ENCODE measurements at places on chromosomes 7 and 10.
A peak's percentile ranks its signal among the peaks of the same experiment; 100 is the strongest.

DNA sequence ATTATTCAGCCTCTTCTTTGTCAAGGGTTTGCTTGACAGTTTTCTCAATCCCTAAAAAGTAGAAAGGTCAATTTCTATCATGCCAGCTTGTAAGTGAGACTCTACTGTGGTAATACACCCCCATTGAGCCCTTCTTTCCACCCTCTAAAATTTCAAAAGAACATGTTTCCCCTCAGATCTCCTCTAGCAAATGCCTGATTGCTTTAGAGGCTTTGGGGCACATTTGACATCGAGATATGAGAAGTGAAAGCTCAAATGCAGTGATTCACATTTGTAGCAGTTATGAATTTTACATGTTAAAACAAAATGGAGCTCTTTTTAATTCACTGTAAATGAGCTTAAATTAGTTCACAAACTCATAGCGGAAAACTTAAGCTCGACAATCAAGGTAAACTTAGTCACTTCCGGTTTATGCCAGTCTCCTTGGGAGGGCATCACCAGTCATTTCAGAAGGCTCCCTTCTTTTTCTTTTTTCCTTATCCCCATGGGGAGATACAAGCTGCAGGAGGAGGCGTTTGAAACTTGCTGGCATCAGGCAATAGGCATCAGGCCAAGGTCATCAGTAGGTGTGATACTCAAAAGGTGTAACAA is 55.3 kb upstream of the ADO start:
- DNase-seq: no peak

DNA sequence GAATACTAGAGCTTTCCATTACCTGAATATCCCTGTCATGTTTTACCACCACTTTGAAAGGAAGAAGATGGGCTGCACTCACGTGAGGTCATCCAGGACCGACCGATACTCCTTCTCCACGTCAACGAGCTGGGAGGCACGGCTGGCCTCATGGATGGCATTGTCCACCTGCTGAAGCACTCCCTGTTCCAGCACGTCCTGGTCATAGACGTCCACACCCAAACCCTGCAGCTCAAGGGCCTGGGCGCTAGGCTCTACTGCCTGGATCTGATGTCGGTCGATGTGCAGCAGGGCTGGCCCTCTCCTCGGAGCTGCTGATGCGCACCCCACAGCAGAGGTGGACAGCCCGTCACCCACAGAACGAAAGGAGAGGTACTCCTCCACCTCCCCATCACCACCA is 6.5 kb downstream of the ERCC6 start:
- DNase-seq: no peak

DNA sequence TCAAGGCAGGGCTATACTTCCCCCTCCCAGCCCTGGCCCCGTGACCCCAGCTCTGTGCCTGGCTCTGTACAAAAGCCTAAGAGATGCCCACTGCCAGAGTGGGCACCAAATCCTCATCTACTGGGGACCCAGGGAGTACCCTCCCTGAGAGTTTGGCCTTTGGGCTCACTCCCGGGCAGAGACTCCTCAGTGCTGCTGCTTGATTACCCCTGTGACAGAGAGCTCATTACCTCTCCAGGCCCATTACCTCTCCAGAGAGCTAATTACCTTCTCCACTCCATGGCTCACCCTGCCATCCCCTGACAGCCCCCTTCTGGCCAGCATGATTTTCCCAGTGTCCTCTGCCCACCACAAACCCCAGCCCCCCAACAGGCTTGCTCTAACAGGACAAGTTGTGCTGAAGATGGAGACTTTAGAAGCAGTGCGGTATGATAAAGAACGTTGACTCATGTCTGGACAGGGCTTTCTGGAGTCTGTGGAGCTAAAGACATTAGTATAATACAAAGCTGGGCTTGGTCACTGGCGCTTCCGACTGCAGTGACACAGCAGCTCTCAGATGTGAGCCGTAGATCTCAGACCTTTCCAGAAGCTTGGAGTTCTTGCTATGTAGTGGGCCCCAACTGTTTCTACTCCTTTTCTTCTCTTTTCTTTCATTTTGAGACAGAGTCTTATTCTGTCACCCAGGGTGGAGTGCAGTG is 111.3 kb upstream of the KCTD7 start:
- DNase-seq: no peak

DNA sequence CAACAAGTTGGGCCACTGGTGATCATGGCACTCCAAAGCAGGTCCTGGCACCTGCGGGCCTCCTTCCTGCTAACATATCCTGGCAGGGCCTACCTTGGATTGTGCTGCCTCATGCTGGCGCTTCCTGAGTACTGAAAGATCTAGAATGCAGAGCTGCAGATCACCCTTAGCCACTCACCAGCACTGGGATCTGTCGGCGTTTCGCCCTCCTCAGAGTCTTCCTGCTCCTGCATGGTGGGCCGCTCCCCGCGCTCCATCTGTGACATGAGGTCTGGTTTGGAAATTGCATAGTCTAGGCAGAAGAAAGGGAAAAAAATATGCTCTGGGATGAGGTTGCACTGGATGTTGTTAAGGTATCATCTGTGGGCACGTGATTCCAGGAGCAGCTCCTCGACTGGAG is 10.0 kb downstream of the ZNF777 start:
- DNase-seq: no peak

GRCh38 chr7:124168616-124169015 is 135.7 kb upstream of the TMEM229A start:
- no peak for DNase-seq

GRCh38 chr7:102099474-102099873 is 187.2 kb upstream of the SH2B2 start:
- no peak for DNase-seq

DNA sequence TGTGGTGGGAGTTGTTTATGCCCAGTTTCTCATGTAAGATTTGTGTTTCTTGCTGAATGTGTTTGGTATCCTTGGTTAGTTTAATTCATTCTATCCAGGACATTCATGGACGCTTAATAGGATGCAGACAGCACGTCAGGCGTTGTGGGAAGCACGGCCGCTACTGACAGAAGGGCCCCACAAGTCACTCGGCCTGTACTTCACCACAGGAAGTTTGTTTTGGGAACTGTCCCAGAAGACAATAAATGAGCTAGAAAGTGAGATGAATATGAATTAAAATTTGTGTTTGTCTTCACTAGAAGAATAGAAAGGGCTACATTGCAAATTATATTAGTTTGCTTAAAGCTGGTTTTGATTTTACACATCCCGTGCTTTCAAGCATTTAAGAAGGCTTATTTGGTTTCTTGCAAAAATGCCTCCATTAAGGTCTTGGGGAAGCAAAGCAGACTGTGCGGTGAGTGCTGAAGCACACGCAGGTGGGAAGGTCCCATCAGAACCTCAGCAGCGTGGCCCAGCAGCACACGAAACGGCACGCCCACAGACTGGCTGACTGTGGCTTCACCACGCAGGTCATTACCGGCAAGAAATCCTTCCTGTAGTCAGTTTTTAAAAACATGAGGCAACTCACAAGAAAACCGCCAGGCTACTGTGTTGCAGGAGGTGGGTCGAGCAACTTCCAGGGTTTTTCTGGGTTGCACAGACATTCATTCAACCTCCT is 74.1 kb downstream of the VIPR2 start:
- no peak for DNase-seq

DNA sequence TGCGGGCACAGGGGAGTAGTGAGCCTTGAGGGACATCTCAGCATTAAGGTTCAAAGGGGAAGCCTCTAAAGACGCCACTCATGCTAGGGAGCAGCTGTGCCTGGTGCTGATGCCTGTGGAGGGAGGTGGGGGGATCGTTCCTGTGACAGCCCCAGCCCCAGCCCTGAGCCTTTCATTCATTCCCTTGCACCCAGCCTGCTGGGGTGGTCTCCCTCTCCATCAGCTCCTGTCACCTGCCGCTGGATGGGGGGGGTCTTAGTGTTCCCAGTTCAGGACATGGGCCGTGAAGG is 11.6 kb downstream of the ZNF316 start:
- no peak for DNase-seq

GRCh38 chr7:80890426-80891258 is 28.2 kb downstream of the SEMA3C start:
- no peak for DNase-seq

DNA sequence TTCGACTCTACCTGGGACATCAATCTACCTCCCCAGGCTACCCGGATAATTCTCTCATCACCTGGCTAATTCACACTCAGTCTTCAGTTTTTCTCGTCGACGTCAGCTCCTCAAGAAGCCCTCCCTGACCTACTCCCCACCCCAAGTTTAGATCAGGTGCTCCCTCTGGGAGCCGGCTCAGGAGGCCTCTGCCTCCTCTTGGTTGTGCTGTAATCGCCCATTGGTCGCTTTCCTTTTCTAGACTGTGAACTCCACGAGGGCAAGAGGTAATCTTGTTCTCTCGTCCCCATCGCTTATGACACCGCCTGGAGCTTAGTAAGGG is 461 bp upstream of the WIPF3 start:
- DNase-seq: no peak

DNA sequence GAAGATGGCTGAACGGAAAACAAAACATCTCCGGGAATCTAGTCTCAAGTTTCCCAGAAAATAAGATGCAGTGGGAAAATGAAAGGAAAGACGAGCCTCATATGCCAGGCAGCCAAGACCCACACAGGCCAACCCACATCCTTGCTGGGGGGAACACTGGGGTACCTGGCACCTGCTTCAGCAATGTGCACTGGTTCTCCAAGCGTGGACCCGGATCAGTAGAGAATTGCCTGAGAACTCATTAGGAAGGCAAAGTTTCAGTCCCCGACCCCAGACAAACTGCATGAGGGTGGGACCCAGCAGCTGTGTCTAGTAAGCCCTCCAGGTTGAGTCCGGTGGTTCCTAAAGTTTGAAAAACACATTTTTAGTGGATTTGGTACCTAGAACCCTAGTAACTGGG is 18.4 kb downstream of the FAM53B start:
- no peak for DNase-seq

- DNase-seq: no peak
These were observed 92.0 kb upstream of the RET start for GRCh38 chr10:42984761-42985325.

DNA sequence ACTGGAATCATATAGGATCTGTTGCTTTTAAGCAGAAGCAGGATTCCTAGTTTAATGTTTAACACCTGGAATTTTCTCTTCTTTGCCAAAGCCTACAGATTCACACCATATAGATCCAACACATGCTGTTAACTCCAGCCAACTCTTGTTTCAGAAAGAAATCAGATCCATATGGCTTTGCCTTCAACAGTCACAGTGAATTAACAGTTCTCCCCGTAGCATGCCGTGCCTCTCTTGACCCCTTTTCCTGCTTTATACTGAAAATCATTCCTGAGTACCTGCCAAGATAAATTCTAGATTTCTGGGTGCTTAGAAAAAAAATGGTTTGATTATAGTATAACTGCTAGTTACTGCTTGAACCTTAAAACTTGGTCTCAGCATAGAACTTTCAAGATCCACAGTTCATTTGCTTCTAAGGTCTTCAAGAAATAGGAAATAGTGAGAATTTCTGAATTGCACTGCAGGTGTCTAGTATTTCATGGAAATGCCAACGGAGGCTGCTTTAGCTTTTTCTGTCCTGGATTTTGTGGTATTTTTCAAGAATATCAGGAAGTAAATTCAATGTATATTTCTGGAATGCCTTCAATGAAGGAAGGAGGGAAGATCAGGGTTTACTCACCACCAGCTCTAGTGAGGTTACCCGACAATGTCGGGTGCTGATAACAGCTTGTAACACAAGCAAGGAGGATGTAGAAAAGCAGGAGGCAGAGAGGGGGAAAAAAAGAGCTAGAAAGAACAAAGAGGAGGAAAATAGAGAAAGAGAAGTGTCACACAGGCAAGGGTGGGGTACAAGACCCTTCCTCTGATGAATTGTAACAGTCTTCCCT is 6.6 kb downstream of the AASS start:
- peak; percentile 27 for DNase-seq

DNA sequence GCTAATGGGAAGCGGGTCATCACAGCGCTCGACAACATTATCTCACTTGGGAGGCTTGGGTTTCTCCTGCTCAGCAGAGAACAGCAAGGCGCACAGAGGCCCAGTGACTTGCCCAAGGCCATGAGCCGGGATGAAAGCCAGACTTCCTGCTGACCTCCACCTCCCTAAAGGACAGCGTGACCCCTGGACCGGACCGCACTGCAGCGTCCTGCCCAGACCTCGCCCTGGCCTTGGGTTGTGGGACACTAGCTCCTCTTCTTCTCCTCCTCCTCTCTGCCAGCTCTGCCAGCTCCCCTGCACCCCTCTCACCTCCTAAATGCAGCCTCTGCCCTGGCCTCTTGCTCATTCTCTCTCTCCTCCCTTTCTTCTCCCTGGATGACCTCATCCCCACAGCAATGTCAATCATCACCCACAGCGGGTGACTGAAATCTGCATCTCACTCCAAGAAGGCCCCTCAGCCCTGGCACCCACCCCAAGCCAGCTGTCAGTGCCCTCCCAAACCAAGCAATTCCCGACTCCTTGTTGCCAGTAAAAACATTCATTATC is 19.4 kb downstream of the SPOCK2 start:
- DNase-seq: no peak

DNA sequence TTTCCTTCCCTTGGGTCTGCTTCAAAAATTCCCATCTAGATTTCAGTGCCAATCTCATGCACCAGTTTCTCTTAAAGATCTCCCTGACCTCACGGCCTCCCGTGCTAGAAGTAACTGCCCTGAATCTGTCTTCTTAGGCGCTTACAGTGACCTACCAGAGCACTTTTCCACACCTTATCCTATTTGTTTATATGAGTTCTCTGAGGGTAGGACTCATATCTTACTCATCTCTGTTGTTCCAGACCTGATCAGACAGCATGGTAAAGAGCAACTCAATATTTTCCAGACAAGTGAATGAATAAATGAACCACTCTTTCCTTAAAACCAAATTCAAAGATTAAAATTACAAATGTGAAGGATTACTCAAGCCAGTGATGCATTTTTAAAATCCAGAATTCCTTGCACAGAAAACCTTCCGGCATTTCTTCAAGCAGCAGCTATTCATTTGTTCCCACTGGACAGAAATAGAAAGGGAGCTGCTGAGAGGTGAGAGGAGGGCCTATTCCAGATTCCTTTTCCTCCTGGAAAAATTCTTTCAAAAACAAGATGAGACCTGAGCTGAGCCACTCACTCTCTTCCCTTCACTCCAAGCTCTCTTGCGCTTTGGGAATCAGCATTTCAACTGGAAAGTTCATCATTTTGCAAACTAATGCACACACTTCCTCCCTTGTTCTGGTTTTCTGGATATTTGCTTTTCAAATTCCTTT is 94.6 kb downstream of the ELMO1 start:
- no peak for DNase-seq

GRCh38 chr10:18616337-18616736 is 35.0 kb downstream of the NSUN6 start:
- DNase-seq: no peak

DNA sequence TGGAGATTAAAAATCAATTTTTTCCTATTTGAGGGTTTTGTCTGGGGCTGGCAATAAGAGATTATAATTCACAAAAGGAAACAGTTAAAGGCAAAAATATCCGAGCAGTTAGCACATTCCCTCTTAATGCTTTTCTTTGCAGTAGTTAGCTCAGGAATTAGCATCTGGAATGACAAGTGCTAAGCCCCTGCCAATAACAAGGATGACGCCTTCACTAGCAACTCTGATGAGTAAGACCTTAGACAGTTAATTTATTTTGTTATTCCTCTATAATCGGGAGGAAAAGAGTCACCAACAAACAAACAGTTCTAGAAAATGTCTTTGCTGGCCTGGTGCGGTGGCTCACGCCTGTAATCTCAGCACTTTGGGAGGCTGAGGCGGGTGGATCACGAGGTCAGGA is 151.3 kb downstream of the TRIL start:
- DNase-seq: no peak

- DNase-seq: no peak
These were observed 8.9 kb downstream of the COL1A2 start for GRCh38 chr7:94403546-94403945.

GRCh38 chr10:14391342-14391741 is 60.6 kb upstream of the FRMD4A start:
- DNase-seq: no peak
